ENCODE measurements at places on chromosomes 16 and 17.

DNA sequence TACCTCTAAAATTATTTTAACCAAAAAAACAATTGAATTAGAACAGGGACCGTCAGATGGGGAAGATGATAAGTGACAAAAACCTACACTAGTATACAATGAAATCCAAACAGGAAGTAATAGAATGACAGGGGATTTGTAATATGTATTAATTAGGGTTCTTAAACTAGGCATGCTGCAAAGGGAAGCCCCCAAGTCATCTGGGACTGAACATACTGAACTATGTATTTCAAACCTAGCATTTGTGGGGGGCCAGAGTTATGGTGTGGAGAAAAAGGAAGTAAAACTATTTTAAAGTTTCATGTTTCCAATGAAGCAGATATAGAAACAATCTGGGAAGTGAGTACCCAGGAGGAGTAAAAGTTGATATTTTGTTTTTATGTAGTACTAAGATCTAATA lies 133.2 kb upstream of the HS3ST3A1 start:
- DNase-seq, result no peak

DNA sequence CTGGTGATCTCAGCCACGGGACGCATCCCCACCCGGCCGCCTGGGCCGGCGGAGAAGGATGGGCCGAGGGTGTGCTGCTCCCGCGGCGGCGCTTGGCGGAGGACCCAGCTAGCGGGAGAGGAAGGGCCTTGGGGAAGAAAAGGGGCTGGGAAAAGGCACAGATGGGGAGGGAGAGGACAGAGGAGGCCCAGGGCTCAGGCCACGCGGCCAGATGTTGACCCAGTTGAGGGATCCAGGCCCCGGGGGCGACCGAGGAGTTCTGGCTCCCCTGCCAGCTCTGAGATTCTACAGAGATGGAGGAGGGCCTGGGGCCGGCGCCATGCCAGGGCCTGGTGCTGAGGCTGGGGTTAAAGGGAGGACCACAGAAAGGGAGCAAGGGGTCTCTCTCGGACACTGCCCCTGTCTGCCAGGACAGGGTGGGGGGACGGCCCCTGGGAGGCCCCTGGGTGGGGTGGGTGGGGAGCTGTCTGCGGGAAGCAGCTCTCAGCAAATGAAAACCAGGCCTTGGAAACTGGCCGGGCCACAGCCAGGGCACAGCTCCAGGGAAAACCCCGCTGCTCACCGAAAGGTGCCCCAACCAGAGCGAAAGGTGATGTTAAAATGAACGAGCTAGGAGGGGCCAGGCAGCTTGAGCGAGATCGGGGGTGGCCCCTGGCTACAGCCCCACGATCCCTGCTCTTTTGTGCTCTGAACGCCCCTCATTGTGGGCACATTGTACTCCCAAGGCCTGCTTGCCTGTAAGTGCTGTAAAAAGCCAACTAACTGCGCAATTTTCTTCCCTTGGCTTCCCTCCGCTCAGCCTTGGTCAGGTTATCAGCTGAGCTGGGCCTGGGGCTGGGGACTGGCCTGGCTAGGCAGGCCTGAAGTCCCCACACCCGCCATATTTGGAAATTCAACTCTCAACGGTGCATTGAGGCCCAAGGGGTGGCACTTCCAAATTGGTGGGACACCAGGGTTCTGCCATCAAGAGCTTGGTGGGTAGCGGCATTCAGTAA lies 191.4 kb downstream of the ZNF423 start:
- DNase-seq, result no peak

GRCh38 chr17:67993153-67993997 lies 2.9 kb downstream of the C17orf58 start:
- DNase-seq, result peak; percentile 45

DNA sequence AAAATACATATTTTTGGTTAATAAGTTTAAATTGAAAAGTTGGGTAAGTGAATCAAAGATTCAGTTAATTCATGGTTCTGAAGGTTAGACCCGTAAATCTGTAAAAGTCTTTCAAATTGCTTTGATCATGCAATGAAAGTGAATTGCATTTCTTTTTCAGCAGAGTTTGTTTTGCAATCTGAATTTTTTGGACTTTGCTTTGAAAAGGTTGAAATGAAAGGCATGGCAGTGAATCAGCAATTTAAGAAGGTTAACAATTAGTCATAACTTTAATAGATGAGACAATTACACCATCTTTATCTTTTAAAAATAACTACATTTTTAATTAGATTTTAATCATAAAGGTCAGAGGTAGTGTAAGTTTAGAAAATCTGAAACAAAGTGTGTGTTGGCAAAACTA lies 310.9 kb upstream of the KCNJ16 start:
- DNase-seq, result no peak

GRCh38 chr17:15238676-15239422 lies 26.3 kb downstream of the PMP22 start:
- DNase-seq, result no peak

GRCh38 chr17:79071161-79071740 lies 3.4 kb upstream of the ENGASE start:
- no peak for DNase-seq

DNA sequence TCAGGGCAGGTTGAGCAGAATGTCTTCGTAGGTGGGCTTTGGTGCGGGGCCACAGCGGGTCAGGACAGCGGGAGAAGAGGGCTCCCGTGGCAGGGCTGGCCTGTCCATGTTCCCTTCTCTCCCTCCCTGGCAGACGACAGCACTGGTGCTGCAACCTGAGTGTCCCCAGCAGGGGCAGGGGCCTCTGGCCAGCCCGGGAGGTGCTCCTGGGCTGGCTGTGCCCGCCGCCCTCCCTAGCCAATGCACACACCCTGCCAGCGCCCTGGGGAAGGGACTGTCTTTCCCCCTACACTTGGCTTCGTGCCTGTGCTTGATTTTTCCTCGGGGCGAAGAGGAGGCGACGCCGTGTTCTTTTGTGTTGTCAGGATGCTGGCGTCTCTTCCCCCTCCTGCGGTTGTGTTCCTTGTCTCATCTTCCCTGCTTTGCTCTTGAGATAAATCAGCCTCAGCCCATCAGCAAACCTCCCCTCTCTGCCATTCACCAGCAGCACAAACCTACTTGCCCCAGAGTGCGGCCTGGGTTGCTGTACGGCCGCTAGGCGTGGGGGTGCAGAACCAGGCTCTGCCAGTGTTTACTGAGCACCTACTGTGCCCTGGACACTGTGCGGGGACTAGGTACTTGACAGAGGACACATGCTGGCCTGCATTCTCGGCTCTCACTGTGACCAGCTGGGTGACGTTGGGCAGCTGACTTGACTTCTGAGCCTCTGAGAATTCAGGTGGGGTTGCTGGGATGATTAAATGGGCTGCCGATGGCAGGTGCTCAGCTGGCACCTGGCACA lies 237.3 kb upstream of the CIBAR2 start:
- no peak for DNase-seq

DNA sequence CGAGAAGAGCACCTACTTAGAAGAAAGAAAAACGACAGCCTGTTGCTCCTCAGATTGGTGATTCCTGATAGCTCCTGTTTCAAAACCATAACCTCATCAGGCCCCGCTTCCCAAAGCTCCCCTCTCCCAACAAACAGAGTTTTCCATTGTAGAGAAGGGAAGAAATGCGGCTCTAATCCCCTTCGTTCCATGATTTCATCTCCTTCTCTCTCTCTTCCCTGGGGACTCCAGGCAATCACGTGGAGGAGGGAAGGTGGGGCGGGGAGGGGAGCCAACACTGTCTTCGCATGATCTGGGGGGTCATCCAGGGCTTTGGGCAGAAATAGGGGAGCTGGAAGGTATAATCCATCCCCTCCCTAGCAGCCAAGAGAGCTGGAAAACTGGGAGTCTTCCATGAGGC lies 43.4 kb downstream of the MEOX1 start:
- no peak for DNase-seq

DNA sequence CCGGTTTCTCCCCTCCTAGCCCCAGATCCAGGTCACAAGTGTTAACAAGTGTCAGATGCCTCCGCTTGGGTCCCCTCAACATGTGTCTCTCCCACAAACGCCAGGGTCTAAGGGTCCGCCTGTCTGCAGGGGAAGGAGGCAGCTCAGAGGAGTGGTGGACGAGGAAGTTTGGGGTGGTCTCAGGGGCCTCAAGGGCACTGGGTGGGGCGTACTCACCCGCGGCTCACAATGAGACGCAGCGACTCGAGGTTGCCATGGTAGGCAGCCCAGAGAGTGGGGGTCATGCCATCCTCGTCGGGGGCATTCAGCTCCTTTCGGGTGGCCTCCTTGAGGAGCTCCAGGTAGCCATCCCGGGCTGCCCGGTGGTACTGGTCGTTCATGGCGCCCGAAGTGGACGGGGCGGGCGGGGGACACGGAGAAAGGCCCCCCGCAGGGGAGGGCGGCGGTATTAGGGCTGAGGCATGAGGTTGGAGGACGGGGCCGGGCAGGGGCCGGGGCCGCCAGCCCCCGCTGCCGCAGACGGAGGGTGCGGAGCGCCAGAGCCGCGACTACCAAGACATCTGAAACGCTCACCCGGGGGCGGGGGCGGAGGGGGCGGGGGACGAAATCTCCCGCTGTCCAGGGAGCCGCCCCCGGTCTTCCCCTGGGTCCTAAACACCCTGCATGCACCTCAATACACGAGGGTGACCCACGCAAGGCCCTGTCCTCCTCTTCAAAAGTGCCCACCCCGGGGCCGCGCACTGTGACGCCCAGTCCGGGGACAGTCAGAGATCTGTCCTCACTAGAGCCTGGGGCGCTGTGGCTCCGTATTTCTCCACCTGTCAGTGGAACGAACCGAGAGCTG lies at the start of gene USH1G:
Gene USH1G (minus strand): TSS at position 562 of the 844 bp plus-strand sequence. CDS start 182 bp downstream, at position 380.
- no peak for DNase-seq

- DNase-seq, result no peak
Observed at GRCh38 chr17:48997103-48997826, at the start of gene IGF2BP1. Gene IGF2BP1, plus strand, starts transcription at chr17:48997385. Its CDS starts 361 bp downstream, at chr17:48997746.

- no peak for DNase-seq
Observed at GRCh38 chr17:75398279-75398678, 7.2 kb downstream of the GRB2 start.

DNA sequence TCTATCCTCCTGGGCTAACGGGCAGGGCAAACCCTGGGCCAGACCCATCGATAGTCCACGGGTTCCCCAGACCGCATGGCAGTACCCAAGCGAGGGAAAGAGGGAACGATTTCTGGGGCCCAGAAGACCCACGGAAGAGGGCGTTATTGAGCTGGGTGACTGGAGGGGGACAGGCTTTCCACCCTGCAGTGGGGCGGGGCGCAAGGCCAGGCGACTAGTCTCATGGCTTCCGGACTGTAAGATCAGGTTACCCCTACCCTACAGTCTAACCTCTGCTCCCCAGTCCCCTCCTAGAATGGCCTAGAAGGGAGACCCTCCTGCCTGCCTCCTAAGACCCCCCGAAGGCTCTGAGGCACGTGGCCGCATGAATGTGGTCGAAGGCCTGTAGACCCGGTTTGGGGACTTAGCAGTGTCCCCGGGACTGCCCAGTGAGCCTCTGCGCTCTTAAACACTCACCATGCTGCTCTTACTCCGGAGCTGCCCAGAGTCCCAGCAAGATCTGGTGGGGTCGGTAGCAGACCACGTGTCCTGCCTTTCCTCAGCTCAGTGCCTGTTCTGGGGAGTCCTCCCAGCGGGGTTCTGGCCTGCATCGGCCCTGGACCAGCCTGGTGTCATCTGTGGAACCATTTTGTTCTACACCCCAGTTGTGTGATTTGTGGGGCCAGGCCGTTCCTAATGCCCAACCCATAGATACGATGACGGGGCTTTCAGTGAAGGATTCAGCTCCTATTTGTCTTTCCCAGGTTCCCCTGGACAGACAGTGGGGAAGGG lies 13.2 kb upstream of the AURKB start:
- peak; percentile 21 for DNase-seq

GRCh38 chr17:27512031-27512430 lies 55.8 kb downstream of the KSR1 start:
- no peak for DNase-seq

- DNase-seq, result no peak
Observed at GRCh38 chr17:83145831-83146230, 66.4 kb downstream of the METRNL start.

DNA sequence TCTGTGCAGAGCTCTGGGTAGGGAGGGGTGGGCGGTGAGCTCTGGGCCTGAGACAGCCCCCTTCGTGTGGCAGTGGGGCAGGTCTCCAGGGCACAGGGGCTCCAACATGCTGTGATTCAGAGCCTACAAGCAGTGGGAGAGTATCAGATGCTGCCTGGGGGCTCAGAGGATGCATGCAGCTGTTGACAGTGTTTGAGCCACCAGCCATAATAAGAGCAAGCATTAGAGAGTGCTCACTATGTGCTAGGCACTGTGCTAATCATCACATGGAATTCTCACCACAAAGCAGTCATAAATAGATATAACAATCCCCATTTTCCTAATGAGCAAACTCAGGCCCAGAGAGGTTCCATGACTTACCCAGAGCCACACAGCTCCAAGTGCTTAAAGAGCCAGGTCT lies 8.1 kb downstream of the PDK2 start:
- no peak for DNase-seq

DNA sequence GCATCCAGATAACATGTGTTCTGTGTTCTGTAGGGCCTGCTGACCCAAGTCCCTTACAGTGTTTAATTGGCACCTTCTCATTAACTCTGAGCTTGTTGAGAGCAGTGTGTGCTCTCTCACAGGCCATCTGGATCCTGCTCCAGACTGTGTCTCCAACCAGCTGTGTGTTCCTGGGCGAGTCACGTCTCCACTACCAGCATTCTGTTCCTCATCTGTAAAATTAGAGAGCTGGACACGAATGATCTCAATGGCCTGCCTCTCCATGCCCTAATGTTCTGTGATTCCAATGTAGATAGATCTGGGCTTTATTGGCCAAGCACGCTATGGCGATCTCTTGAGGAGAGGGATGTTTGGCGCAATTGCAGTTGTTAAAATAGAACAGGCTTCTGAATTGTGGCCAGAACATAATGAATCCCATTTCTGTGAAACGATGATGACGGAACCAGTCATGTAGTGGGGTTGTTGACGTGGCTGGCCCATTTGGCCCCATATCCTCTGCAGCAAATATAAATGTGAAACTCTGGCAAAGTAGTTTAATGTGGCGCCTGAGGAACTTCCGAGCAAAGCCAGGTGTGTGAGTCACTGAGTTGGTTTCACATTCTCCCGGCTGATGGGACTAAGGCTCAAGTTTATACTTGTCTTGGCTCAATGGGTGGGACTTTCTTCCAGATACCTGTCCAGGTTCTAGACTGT lies 22.2 kb downstream of the TBX4 start:
- no peak for DNase-seq

GRCh38 chr16:30724641-30725417 lies 23.4 kb upstream of the PHKG2 start:
- no peak for DNase-seq

- DNase-seq, result no peak
Observed at GRCh38 chr17:5234645-5235576, at the start of gene SCIMP. Gene SCIMP, minus strand, starts transcription at chr17:5234860. Its CDS starts 105 bp downstream, at chr17:5234755.
